ENCODE measurements at places on chromosomes 12 and 14.
A peak's percentile ranks its signal among the peaks of the same experiment; 100 is the strongest.

DNA sequence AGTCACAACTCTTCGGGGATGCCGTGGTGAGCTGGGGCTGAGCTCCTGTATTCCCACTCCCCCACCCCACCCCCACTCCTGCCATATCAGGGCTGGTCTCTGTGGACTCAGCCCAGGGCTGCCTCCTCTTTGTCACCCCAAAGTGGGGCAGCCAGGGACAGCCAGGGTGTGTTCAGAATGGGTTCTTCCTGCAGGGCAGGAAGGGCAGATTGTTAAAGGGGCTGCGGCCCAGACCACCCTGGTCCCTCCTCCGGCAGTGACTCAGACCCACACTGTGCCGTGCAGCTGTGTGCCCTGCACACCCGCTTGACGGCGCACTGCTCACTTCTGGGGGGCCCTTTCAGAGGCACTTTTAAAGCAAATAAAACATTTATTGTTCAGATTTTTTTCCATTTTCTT is 9.3 kb downstream of the SLC48A1 start:
- DNase-seq = no peak

GRCh38 chr12:39230086-39230485 is 212.8 kb downstream of the KIF21A start:
- no peak for DNase-seq

GRCh38 chr12:103105971-103106597 is 148.6 kb downstream of the ASCL1 start:
- DNase-seq = no peak

- no peak for DNase-seq
Observed at GRCh38 chr14:76045773-76046172, 60.2 kb downstream of the IFT43 start.

DNA sequence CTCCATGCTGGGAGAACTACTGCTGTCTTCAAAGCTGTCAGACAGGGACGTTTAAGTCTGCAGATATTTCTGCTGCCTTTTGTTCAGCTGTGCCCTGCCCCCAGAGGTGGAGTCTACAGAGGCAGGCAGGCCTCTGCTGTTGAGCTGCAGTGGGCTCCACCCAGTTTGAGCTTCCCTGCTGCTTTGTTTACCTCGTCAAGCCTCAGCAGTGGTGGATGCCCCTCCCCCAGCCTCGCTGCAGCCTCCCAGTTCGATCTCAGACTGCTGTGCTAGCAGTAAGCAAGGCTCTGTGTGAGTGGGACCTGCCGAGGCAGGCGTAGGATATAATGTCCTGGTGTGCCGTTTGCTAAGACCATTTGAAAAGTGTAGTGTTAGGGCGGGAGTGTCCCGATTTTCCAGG is 31.4 kb upstream of the RFX4 start:
- DNase-seq = no peak

GRCh38 chr12:110725267-110725666 is 17.4 kb downstream of the PPP1CC start:
- no peak for DNase-seq

- no peak for DNase-seq
Observed at GRCh38 chr12:94563286-94563685, 87.1 kb downstream of the TMCC3 start.

DNA sequence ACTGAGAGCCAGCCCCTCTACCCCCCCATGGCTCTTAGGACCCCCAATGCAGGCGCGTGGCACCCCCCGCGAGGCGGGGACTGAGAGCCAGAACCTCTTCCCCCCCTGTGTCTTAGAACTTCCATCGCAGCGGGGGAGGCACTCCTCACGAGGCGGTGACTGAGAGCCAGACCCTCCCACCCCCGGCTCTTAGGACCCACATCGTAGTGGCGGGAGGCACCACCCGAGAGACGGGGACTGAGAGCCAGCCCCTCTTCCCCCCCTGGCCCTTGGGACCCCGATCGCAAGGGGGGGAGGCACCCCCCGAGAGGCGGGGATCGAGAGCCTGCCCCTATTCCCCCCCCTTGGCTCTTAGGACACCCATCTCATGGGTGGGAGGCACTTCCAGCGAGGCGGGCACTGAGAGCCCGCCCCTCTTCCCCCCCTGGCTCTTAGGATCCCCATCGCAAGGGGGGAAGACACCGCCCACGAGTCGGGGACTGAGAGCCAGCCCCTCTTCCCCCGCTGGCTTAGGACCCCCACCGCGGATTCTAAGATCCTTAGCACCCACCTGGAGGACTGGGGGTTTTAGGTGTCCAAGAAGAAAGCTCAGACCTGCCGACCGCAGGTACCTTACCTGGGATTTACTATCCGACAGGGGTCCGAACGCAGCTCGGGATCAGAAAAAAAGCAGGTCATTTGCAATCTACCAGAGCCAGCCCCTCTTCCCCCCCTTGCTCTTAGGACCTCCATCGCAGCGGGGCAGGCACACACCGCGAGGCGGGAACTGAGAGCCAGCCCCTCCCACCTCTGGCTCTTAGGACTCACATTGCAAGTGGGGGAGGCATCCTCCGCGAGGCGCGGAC is 44.9 kb downstream of the DDX11 start:
- peak; percentile 53 for DNase-seq

- peak; percentile 65 for DNase-seq
Observed at GRCh38 chr14:105414456-105415371, 4.9 kb upstream of the MTA1 start.

DNA sequence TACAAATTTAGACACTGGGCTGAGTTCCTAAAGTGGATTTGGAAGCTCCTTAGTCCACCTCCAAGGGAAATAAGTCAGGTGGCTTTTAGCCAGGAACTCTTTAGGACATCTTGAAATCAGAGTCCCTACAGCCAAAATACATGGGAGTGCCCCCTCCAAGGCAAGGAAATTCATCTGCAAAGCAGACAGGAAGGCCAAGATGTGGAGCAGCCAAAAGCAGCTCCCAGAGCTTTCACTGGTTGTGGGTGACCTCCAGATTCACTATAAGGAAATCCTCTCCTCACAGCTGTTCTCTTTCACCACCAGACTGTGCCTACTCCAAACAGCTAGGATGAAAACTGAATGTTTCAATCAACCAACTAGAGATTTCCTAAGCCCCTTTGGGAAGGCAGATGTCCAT is 6.6 kb downstream of the TTC9 start:
- no peak for DNase-seq

DNA sequence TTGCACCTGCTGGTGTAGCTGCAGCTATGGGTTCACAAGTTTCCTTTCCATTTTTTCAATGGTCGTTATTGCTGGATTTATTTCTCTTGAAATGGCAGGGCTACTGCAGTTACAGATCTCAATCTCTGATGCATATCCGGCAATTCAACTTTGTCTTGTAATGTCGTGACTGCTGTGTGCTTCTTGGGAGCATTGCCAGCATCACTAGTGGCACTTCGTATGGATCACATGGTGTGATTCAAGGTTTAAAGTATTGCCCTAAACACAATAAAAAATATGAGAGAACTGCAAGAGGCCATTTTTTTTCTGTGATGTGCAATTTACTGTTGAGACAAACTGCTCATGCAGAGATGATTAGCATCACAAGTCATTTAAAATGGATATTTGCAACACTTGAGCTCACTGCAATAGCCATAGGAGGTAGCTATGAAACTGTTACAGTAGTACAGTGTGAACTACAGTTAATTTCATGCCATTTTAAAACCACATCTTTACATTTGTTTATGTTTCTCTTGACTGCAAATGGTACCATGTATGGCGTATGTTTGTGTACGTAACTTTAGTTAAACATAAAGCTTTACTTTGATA is 217.4 kb upstream of the PDE3A start:
- DNase-seq = no peak

DNA sequence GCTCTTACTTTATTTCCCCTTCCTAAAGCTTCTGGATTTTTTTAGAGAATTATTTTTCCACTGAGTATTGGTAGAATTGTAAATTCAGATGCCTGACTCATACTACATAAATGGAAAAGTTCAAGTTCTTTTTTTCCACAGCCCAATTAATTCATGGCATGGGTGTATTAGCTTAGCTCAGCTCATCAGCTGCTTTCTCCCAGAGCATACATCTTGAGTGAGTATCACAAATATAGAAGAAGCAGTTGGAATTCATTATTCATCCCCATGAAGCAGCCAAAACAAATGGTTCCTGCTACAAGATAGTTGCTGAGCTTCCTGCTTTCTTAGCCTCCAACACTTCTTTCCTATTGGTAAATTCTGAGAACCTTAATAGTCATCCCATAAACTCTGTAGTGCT is 105.1 kb downstream of the C12orf50 start:
- DNase-seq = no peak

DNA sequence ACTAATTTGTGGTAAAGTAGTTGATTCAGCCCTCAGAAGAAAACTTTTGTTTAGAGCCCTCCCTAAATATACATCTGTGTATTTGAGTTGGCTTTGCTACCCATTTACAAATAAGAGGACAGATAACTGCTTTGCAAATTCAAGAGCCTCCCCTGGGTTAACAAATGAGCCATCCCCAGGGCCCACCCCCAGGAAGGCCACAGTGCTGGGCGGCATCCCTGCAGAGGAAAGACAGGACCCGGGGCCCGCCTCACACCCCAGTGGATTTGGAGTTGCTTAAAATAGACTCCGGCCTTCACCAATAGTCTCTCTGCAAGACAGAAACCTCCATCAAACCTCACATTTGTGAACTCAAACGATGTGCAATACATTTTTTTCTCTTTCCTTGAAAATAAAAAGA is 2.7 kb downstream of the FZD10 start:
- DNase-seq = no peak

- DNase-seq = no peak
Observed at GRCh38 chr14:74048281-74048680, 29.1 kb downstream of the BBOF1 start.

- no peak for DNase-seq
Observed at GRCh38 chr14:38238332-38238731, 17.6 kb downstream of the CLEC14A start.

GRCh38 chr12:114025935-114026334 is 59.8 kb upstream of the RBM19 start:
- DNase-seq = peak; percentile 2

DNA sequence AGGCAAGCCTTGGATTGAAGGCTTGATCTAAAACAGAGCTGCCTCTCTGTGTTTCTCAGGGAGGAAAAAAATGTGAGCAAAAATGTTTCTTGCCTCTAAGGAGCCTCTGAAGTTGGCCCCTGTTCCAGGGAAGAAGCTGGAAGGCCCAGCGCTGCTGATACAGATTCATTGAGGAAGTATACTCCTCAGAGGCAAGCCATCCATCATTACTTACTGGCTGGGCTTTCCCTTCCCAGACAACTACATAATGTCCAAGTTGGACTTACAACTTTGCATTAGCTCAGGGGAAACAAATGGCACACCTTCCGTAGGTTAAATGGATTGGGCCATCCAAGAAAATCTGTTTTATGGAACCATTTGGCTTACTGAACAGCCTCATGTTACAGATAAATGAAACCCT is 263.7 kb upstream of the SEL1L start:
- DNase-seq = no peak

DNA sequence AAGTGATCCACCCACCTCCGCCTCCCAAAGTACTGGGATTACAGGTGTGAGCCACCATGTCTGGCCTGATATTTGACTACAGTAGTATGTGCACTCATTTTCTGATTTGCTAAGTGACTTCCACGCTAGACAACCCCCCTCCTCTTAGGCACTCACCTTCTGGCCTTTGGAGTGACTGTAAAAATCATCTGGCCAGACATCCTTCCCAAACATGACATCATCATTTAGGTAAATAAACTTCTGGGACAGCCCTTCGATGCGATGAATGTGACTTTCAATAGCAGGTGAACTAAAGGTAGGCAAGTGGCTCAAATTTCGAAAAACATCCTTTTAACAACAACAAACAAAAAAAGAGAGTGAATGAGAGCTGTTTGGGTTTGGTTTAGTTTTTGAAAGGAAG is 30.6 kb upstream of the SYCP3 start:
- no peak for DNase-seq

GRCh38 chr12:3727877-3728632 is 24.9 kb downstream of the CRACR2A start:
- DNase-seq = peak; percentile 20

GRCh38 chr14:99654235-99654985 is 9.5 kb downstream of the HHIPL1 start:
- no peak for DNase-seq

DNA sequence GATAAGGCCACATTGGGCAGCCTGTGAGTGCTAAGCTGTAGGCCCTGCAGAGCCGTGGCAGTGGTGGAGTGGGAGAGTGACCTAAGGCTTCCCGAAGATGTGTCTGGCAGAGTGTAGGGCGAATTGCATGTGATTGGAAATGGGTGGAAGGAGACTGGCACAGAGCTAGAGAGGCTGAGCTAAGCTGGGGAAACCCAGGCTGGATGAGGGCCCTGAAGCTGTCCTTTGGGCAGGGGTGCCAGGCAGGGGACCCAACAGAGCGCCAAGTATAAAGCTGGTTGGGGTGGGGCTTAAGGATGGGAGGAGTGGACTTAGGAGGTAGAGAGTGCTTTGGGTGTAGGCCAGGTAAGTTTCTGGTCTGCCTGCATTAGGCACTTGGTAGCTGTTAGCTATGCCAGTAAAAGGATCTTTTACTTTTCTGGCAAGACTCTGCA is 47.9 kb downstream of the WDR20 start:
- peak; percentile 89 for DNase-seq

DNA sequence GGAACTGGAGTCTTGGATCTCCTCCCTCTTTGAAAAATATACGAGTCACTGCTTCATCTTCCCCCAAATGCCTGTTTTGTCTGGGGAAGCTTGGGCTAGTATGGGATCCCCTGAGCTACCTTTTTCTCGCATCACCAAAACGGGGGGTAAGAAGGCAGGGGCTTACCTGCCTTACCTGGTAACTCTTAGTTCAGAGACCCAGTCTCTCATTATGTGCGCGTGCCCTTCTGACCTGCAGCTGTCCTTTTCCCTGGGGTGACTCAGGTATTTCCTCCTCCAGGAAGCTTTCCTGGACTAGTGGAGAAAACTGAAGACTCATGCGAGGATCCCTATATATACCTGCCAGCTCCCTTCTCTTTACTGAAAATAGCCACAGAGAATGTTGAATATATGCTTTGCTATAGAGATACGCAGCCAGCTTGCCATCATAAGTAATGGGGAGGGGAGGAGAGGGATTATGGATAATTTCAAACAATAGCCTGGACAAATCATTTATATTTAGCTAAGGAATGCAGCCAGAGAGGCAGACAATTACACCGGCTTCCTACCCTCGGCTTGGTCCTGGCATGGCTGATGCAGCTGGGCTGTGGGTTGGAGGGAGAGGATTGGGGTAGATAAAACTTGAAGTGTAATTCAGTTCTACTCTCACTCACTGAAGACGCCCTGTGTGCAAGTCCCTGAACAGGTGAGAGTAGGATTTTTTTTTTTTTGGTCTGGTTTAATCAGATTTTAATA is 1.1 kb downstream of the TSPAN9 start:
- no peak for DNase-seq

DNA sequence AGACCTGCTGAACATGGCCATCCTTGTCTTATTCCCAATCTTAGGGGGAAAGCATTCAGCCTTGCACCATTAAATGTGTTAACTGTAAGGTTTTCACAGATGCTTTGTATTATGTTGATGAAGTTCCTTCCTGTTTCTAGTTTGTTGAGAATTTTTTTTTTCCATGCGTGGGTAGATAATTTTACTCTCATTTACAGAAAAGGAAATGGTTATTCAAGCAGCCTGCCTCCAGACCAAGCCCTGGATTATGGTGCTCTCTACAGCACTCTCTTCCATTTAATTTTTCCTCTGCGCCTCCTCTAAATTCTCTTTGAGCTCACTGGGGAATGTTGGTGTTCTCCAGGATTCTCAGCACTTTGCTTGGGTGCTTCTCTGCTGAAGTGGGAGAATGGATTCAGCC is 179.3 kb upstream of the PZP start:
- DNase-seq = no peak

GRCh38 chr14:71415404-71415690 is 508.1 kb downstream of the PCNX1 start:
- no peak for DNase-seq

Measured in DMS79 (cell line).